ENCODE measurements at places on chromosomes 2 and 18.

DNA sequence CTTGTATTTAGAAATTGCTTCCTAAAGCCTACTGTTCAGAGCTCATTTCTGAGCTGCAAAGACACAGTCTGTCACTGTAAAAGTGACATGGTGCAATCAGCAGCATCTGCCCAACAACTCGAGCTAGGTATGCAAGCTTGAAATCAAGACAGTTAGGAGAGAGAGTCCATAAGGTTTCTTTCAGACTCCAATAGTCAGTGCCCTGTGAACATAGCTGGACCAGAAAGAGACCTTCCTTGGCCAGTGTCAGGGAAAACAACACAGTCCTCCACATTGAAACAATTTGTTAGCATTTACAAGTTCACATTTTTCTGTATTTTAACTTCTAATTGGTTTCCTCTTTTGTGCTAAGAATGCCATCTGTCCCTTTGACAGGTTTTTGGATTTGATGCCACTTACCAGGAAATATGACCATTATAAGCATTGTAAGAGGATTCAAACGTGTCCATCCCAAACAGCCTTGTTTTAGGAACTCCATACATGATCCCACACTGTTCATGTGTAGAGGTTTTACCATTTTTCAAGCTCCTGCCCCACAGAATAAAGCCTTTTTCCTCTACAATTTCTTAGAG, 8.9 kb upstream of the MYCN start:
- no peak for DNase-seq

DNA sequence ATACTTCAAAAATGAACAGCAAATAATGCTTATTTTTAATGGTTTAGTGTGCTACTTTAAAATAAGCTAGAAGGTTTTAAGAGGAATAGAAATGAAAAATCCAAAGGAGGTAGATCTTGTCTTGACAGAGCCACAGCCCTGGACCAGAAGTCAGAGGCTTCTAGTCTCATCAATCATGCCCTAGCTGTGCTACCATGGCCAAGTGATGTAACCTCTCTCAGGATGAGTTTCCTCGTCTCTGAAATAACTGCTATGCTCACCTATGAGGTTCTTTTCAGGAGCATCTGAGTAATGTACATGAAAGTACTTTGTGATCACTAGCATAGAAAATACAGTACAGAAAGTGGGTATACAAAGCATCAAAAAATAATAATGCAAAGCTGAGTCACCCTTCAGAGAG, 248.4 kb downstream of the PID1 start:
- no peak for DNase-seq

- DNase-seq: no peak
These were observed 18.7 kb upstream of the TMEM200C start for GRCh38 chr18:5914016-5914415.

GRCh38 chr2:111117598-111118480, 2.9 kb upstream of the BCL2L11 start:
- DNase-seq: no peak

GRCh38 chr18:74375999-74376398, 60.4 kb downstream of the C18orf63 start:
- DNase-seq: no peak

- DNase-seq: no peak
These were observed 183.4 kb upstream of the FN1 start for GRCh38 chr2:215619022-215619958.

- DNase-seq: no peak
These were observed 12.4 kb downstream of the IL1F10 start for GRCh38 chr2:113080134-113080533.
